Stimulated activated effector memory CD8-positive, alpha-beta T cell treated with anti-CD3 and anti-CD28 coated beads, Interleukin-12 subunit alpha, Interleukin-12 subunit beta, amount 100 ng/mL, for 72 hours (primary cell): ENCODE measurements at places on chromosomes 7 and 10.

DNA sequence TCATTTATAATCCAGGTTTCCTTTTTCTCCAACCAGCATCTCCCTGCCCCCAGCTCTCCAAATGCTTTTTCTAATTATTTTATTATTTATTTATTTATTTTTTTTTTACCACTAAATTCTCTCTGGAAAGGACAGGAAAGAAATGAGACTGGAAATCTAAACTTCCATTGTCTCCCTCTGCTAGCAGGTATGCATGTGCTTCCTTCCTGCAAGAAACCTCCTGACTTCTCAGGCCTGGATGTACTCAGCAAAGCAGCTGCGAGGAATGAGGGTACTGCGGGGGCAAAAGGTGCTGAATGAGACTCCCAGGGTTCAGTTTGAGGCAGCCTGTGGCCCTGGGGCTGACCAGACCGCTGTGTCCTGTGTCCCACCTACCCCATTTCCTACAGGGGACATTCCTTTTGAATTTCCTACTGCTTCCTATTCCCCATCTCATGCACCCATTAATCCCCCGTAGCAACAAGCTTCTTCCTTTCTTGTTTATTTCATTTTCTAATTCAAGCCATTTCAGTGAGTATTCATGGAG, 324.6 kb upstream of the IGFBP3 start:
- DNase-seq = no peak

DNA sequence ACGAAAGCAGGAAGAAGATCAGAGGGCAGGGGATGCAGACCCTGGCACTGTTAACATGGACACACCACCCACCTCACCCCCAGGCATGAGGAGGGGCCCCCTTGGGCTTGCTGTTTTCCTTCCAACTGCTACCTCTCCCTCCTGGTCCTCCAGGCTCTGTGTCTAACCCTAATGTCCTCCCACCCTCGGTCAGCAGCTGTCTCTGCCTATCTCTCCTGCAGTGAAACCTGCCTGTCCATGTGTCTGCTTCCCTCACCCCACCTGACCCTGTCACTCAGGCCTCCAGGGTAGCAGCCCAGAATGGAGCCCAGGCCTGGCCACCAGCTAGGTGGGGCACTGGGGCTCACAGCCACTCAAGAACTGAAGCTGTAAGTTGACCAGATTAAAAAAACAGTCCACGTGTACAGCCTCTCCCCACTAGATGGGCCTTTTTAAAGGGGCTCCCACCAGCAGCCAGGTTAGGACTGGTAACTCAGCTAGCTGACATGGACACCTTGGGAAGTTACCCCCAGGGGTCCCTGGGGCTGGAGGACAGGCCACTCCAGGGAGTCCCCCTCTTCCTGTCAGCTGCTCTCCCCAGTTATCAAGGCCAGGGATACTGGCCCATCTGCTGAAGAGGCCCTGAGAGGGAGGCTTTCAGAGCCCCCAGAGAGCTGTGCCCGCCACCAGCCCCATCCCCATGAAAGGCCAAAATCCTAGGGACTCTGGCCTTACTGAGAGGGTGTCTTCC, 1.5 kb downstream of the SMARCD3 start:
- DNase-seq = no peak

DNA sequence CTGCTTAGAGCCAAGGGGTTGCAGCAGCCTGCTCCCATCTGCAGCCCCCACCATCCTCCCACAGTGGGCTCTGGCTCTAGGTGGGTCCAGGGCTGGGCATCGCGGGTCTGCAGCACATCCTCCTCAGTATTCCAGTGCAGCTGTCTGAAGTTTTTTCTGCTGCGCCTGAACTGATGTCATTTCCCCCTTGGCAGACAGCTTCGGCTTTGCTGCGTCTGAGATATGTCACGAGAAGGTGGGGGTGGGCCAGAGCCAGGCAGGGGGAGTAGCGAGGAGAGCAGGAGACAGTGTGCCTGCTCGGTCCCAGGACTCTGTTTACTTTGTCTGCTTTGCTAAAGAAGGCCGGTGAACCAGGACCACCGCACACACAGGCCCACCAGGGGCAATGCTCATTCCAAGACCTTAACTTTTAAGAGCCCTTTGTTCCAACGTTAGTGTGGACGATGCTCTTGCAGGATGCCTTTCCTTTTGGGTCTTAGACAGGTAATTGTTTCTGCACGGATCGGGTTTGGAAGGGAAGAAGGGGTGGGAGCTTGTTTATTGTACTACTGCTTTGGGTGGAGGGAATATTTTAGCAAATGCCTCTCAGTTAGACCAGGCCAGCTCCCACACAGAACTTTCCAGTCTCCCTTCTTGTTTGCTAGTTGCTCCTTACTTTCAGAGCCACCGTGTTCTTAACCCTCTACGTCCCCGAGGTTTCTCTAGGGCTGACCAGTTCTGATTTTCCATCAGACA, 32.4 kb downstream of the WBP1L start:
- no peak for DNase-seq

GRCh38 chr7:101614098-101614938, 14.8 kb downstream of the MYL10 start:
- no peak for DNase-seq

DNA sequence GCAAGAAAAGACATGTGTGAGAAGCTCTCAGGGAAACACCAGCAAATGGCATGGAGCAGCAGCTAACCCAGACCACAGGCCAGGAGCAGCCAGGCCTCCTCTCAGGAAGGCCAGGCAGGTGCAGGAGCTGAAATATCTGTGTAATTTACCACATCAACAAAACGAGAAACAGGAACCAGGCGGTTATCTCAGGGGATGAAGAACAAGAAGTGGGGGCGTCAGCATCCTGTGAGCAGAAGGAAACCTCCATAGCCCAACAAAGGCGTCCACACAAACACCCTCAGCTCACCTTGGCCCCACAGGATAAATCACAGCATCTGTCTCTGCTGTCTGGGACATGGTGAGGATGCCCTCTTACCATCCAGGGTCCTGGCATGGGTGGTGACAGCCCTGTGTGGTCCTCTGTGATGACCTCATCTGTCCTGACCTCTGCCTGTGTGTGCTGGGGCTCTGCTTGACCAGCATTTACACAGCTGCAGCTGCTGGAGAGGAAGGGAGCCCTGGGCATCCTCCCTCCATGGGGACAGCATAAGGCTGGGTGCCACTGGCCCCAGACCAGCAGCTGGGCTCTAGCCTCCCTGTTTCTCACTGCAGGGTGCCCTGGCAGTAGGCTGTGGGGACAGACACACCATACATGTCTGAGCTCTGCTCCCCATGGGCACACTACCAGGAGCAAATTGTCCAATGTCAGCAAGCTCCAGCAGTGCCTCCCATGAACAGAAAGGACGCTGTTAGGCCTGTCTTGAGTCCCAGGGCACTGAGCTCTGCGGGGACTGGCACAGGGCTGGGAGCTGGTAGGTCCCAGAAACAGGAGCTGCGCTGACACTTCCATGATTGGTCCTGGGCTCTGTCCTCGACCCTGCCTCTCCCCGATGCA, 34.6 kb downstream of the ANXA8 start:
- DNase-seq = no peak

GRCh38 chr10:61994405-61995219, 93.1 kb downstream of the ARID5B start:
- no peak for DNase-seq

GRCh38 chr7:130996833-130997231, 262.8 kb upstream of the KLF14 start:
- DNase-seq = peak; percentile 50

- DNase-seq = no peak
Measured at GRCh38 chr7:104818961-104819880, 194.8 kb upstream of the KMT2E start.

DNA sequence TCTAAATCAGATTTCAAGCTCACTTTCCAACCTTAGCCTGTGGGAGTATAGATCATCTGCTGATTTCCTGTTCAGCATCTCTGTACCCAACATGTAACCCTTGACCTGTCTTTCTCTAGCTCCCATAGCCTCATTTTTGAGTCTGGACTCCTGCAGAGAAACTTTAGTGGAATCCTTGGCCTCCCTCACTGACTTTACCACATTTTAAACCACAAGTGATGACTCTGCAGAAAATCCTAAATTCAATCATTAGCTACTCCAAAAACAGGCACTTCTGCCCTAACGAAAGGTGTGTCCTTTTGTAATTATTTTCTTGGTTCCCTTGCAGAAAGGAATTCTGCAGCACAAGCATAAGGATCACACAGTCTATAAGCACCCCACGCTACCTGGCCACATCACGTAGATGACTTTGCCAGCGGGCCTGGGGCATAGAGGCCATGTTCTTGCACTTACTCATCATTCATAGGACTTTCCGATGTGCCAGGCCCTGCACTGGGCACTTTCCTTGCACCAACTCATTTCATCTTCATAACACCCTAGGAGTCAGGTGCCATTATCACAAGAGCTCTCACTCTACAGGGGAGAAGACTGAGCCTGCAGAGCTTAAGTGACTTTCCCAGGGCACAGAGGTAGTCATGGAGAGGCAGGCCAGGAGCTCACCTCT, 57.2 kb upstream of the OPALIN start:
- DNase-seq = peak; percentile 33

DNA sequence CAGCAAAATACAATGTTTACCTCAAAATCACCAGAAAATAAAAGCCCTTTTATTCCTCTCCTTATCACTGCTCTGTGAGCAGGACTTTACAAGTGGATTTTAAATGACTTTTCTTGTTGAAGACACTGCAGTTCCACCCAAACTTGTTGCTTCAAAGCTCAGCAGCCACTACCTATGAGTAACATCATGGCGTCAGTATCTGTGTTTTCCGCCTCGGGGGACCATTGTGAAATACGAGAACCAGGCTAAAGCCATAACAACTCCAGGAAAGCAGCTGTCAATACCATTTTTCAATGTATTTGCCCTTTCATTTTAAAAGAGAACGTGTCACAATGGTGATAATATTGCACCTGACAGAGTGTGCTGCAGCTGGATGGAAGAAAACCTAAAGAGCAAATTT, 284.0 kb upstream of the RNF32 start:
- no peak for DNase-seq

DNA sequence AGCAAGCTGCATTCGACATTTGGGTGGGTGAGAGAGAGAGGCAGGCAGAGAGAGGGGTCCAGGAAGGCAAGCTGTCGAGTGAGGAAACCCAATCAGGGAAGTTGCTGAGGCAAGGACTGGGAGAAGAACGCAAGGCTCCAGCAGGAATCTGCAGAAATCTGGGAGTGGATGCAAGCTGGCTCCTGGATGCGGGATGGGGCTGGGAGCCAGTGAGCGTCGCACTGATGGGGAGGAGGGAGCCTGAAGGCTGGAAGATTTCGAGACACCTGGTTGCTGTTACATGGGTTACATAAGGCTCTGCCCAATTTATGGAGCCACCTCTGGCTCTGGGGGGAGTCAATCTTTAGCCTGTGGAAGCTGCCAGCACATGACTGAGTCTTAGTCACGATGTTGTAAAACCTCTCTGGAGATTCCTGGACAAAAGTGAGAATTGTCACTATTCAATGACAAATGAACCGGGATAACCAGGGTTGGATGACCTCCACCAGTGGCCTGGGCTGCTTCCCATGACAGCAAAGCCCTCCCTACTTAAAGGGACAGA, 51.1 kb upstream of the ADRB1 start:
- DNase-seq = no peak

DNA sequence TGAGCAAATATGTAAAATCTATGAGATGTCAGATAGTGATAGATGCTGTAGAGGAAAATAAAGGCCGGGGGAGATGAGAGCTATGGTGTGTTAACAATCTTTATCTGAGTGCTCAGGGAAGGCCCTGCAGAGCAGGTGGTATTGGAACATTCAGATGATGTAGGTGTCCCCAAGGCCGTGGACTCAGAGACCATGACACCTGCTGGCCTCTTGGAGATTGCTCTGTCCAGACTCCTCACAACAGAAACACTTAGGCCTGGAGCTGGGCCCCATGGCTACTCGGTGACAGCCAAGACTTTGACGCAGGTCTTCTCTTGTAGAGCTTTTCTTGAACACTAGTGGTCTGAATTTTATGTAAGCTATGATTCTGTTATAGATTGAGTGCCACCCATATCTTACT, 13.3 kb downstream of the AKR1E2 start:
- no peak for DNase-seq

- no peak for DNase-seq
Measured at GRCh38 chr7:124155432-124156022, 122.7 kb upstream of the TMEM229A start.

GRCh38 chr10:117736655-117737054, 194.1 kb downstream of the EMX2 start:
- no peak for DNase-seq

GRCh38 chr7:2478399-2478785, 2.2 kb upstream of the GRIFIN start:
- no peak for DNase-seq

- DNase-seq = no peak
Measured at GRCh38 chr7:80288175-80289122, 153.8 kb downstream of the GNAI1 start.

GRCh38 chr7:96273716-96274115, 48.2 kb downstream of the SLC25A13 start:
- no peak for DNase-seq

- no peak for DNase-seq
Measured at GRCh38 chr7:158443014-158443687, 144.5 kb downstream of the PTPRN2 start.

DNA sequence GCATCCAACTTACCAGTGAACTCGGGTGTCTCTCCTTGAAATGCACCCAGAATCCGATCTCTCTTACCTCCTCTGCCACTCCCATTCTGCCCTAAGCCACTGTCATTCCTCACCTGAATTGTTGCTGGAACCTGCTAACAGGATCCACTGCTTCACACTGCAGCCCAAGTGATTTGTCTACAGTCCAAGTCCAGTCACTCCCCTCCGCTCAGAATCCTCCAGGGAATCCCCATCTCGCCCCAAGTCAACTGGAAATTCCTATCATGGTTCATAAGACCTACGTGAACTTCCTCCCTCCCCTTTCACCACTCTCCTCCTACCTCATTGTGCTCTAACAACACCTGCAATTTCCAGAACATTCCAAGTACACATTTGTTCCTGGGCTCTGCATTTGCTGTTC, 91.3 kb downstream of the SCRN1 start:
- DNase-seq = no peak

DNA sequence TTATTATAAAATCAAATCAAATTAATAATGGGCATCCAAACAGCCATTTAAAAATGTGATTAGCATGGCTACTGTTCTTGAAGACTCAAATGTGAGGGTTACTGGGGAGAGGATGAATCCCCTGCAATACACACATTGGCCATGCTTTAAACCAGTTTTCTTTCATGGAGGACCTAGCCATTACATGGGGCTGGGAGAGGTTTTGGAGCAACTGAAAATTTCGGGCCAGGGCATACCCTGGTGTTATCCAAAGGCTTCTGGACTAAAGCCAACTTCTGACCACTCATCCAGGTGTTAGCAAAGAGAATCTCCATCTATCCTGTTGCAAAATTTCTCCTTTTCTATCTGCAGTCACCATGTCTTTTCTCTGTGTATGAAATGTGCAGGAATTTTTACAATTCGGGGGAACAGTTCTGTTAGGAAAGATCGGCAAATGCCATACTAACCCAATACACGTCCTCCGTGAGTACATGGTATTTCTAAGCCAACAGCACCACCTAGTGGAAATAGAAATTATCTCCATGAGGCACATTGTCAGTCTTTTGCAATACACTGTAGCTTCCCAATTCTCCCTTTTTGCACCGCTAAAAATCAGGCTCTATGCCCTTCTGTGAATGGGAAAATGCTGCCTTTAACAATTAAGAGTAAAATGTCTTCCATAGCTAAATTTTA, 47.0 kb upstream of the ZNF107 start:
- no peak for DNase-seq
